Brain (organoid and tissue), 16 donors: ENCODE measurements at places on chromosomes 12 and 14. TPM values are rescaled to one million over a fixed set of nuclear protein-coding genes. Genes with fewer than 3 reads are reported as not detected.

The ATF1 gene
- 9.8 TPM for polyA plus RNA-seq

The GYS2 gene
- polyA plus RNA-seq: not detected

- no peak for DNase-seq
Observed at GRCh38 chr12:2334271-2334670, 281.5 kb downstream of the CACNA1C start.

GRCh38 chr12:9731797-9732196 is 1.1 kb downstream of the CLECL1 start:
- no peak for DNase-seq

GRCh38 chr14:24813089-24813815 is 179.3 kb upstream of the GZMB start:
- no peak for DNase-seq

DNA sequence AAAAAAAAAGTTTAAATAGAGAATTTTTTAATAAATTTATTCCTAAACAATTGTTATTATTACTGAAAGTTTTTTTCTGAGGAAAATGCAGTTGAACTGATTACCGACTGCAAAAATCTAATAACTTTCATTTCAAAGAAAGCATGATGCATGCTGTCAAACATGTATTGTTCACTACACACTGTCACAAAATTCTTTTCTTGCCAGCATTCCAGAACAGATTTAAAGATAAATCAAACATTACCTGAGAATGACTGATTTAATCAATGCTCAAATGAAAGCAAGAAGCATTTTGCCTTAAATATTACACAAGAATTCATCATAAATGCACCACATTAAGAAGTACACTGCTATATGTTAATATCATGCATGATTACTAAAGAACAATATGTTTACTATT is 588.3 kb downstream of the SLC16A7 start:
- no peak for DNase-seq

DNA sequence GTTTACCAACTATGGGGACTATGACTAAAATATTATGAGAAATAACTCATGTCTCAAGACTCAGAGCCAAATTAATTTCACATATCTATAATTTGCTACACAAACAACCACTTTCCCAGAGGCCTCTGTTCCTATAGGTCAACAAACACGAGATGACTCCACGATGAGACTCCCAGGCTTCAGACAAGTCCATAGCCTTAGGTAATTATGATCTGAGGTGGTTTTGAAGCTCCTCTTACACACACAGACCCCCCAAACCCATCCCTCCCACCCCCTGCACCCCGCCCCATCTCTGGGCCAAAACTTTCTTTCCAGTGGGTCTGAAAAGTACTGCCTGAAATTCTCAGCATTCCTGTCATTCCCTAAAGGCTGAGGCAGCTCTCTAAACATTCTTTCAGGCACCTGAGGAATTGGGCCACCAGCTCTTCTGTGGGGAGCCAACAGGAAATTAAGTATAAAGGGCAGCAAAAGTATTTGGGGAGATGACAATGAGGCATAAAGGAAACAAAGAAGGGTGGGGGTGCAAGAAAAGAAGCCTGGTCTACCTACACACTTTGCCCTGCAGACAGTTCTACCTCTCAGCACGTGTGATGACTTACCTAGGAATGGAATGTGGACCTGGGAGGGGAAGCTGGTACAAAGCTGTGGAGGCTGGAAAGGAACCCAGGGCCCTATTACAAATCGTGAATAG is 143.6 kb downstream of the PAWR start:
- DNase-seq: no peak

DNA sequence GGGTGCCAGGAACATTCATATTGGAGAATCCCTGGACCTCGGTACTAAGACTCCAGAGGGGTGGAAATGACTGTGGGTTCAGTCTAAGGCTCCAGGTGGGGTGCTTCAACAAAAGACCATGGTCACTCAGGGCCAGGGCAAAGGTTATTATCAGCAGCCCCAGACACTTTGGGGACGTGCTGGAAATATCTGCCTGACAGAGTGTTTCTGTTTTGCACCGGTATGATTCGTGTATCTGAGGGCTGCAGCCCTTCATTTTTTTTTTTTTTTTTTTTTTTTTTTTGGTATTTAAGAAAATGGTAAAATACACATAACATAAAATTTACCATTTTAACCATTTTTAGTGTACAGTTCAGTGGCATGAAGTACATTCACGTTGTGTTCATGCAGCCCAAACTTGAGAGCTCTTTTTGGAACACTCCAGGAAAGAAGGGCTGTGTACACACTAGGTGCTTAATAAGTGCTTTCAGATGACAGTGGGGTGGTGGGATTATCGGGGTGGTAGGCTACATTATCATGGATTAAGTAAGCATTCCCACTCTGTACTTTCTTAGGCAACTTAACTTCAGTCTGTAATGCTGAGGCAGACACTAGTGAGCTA is 120.3 kb downstream of the CHST11 start:
- DNase-seq: no peak

The KRT2 gene
- not detected for polyA plus RNA-seq

The HAL gene
- polyA plus RNA-seq: not detected

The FAM90A1 gene
- 0.29 TPM for polyA plus RNA-seq

The STX2 gene
- polyA plus RNA-seq: 10.4 TPM

The GPRC5D gene
- not detected for polyA plus RNA-seq

- DNase-seq: no peak
Observed at GRCh38 chr12:50992819-50993218, 33.4 kb downstream of the SLC11A2 start.

The HOXC12 gene
- not detected for polyA plus RNA-seq

The TAC3 gene
- 4.5 TPM for polyA plus RNA-seq

- DNase-seq: no peak
Observed at GRCh38 chr14:89616425-89616824, 199.4 kb upstream of the FOXN3 start.

- DNase-seq: no peak
Observed at GRCh38 chr14:30283822-30284446, 275.0 kb upstream of the G2E3 start.

The LRTM2 gene
- polyA plus RNA-seq: 7.7 TPM
